Stimulated activated CD8-positive, alpha-beta memory T cell treated with anti-CD3 and anti-CD28 coated beads, Interleukin-4, amount 100 ng/mL, for 1 hour (primary cell): ENCODE measurements at places on chromosomes 4 and X.

DNA sequence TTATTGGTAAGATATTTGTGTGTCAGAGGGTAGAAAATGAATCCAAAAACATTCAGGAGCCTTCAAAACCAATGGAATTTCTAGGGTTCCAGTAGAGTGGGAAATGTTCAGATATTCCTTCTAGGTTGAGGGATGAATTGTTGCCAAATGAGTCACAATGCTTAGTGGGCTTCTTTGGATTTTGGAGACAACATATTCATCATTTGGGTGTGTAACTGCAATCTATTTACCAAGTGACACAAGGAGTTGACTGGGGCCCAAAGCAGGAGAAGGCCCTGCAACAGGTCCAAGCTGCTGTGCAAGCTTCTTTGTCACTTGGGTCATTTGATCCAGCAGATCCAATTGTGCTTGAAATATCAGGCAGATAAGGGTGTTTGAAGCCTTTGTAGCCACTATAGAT lies 551.5 kb upstream of the PITX2 start:
- DNase-seq = no peak

GRCh38 chr4:3026540-3026939 lies 47.8 kb downstream of the HTT-AS start:
- DNase-seq = no peak

DNA sequence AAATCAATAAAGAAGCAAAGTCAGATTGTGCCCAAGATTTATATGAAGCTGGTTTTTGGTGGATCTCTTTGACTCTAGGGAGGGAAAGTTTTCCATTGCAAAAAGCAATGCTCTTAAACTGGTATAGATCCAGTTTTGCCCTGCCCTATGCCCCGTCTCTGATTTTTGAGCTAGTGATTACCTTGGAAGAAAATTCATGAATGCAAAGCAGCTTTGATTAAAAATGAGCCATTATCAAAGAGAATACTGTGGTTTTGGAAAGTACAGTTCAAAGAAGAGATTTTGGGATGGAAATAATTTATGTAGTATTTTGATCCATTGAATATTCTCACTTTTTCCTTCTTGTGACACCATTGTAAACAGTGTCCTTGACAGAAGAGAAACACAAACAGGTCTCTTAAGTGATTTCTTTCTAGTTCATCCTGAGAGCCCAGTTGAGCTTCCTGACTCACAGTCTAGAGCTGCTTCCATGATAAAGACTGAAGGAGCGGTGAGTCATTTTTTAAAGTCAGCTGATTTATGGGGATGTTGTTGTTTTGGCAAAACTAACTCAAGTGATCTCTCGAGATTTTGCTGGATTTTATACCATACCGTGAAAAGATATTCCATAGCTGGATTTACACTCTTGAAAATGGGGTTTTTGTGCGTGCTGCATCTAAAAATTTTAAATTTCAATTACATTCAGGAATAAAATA lies 76.7 kb downstream of the AFF1 start:
- no peak for DNase-seq

DNA sequence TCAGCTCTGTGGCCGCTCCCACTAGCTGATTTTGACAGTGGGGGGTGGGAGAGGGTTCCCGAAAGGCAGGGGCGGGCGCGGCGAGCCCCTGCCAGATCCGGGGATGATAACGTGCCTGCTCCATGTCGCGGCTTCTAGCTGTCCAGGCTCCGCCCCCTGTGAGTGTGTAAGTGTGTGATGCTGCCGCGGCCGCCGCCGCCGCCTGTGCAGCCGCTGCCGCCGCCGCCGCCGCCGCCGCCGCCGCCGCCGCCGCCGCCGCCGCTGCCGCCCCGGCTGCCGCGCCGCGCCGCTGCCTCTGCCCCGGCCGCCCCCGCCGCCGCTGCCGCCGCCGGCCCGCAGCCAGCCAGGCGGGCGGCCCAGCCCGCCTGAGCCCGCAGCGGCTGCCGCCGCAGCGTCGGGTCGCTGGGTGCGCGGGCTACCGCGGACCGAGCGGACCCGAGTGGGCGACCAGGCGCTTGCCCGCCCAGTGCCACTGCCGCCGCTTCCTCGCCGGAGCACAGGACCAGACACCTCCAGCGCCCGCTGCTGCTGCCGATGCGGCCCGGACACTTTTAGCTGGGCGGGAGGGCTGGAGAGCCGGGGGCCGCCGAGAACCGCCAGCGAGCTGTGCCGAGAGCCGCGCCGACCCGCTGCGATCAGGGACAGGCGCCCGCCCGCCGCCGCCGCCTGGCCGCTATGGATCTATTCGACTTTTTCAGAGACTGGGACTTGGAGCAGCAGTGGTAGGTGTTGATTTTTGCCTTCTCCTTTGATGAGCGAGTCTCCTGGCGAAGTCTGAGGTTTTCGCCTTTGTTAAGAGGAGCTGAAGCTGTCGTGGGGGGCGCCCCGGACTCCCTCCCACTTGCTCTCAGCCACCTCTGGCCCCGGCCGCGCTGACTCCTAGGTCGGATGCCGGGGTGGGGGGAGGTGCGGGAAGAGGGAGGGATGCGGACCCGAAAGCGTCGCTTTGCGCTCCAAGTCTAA lies at the start of gene AFF2:
Gene AFF2 (plus strand): TSS at position 195 of the 963 bp plus-strand sequence. CDS start 481 bp downstream, at position 676.
- DNase-seq = no peak

DNA sequence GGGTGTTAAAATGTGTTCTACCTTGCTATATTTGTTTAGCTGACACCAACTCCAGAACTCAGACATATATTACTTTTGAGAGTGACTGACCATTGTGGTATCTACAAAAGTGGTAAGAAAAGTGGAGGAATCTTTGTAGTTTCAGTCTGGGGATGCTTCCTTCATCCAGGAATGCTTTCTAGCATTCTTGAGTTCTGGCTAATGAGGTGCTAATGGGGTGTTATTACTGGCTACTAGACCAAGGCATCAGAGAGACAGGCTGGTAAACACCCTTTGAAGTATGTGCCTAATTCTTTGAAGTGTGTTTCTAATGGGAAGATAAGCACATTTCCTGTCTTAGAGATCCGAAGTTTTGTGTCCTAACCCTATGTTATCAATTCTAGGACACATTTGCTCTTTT lies 310.4 kb downstream of the SPRY1 start:
- DNase-seq = no peak

DNA sequence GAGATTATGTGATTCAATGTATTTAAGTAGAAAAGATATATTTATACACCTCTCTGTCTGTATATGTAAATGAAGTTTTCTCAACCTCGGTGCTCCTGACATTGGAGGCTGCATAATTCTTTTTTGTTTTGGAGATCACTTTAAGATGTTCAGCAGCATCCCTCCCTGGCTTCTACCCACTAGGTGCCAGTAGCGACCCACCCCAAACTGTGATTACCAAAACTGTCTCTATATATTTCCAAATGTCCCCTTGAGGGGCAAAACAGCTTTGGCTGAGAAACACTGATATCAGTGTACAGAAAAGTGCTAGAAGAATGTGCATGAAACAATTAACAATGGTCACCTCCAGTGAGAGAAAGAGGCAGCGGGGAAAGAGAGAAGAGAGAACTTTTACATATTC lies 51.2 kb downstream of the DCX start:
- no peak for DNase-seq

GRCh38 chrX:18871970-18872369 lies 111.9 kb downstream of the PHKA2 start:
- no peak for DNase-seq

DNA sequence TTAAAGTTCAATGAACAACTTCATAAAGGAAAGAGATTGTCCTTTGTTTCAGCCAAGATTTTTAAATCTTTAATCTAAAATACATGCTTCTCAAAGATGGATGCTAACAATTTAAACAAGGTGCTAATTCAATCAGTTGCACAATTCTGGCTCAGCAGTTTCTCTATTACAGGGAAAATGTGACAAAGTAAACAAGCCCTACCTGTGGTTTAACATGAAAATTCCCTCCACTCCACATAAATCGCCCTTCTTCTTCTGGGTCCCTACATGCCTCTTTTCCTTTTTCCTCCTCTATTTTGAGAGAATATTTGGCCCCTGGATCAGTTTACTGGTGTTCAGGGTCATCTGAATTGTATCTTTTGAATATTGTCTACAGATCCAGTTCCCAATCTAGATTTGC lies 80.6 kb downstream of the FRYL start:
- no peak for DNase-seq

GRCh38 chr4:98466868-98467599 lies 191.4 kb downstream of the TSPAN5 start:
- DNase-seq = no peak

DNA sequence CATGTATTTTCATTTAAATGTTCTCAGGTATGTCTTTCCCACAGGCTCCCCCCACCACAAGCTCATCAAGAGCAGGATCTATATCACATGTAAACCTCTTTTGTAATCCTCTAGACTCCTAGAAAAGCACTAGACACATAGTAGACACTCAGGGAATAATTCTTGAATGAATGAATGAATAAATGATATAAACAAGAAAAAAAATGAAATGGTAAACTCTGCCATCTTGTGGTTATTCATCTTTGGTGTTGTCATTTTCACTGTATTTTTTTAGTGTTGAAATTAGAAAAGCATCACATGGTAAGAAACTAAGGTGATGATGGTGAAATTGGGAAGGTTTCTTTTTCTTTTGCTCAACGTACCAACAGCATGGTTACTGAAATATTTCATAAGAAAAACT lies 34.2 kb upstream of the C1GALT1C1 start:
- DNase-seq = no peak

GRCh38 chr4:35541146-35541887 lies 703.0 kb downstream of the ARAP2 start:
- DNase-seq = no peak

- no peak for DNase-seq
These were observed 768 bp upstream of the CDKL5 start for GRCh38 chrX:18424482-18425198.

DNA sequence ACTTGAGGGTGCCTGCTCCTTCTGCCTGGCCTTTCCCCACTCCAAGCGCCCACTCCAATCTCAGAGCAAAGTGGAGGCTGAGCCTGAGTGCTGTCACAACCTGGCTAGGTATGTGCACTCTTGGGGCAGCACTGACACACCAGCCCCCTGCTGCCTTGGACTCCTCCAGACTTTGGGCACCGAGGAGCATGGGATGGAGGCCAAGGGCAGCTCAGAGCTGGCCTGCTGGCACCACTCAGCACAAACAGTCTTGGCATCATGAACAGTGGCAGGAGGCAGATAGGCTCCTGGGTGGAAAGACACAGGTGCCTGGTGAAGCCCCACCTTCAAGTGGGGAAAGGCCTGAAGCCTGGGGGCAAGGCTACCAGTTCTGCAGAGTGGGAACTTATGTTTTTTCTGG lies 91.8 kb downstream of the KCNIP4 start:
- DNase-seq = no peak

- no peak for DNase-seq
These were observed 41.1 kb downstream of the AFF2 start for GRCh38 chrX:148541584-148541940.

- no peak for DNase-seq
These were observed 8.8 kb upstream of the C1GALT1C1 start for GRCh38 chrX:120638619-120639018.

GRCh38 chr4:41079881-41080560 lies 134.3 kb downstream of the APBB2 start:
- no peak for DNase-seq
